ENCODE measurements at places on chromosomes 1 and 21.

DNA sequence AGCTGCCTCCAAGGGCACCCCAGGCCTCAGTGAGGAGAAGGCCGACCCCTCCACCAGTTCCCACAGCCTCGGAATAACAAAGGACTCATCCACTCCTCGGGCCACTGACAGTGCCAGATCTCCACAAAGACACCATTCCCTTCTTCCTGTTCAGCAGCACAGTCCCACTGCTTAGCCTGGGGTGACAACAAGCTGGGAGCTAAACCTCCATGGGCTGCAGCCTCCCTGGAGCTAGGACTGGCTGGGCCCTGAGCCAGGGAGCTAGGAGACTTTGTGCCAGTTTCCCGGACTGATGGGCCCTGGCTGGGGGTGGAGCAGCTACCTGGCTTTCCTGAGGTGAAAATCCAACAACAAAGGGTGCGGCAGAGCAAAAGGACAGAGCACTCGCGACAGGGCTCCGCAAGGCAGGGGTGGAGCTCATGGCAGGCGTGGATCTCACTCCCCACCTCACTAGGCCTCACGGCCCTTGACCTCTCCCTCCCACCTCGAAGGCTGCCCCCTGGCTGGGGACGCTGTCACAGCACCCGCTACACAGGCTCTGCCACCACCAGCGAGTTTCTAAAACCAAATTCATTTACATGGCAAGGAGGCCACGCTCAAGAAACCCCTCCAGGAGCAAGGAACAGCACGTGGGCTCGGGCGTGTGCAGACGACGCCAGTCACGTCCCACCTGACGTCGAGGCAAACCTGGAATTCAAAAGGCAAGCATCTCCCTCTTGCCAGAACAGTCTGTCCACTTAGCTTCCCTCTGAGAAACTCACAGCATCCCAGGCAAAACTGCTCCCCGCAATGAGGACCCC lies 13.8 kb downstream of the SLC35E2B start:
- DNase-seq, result peak; percentile 75

DNA sequence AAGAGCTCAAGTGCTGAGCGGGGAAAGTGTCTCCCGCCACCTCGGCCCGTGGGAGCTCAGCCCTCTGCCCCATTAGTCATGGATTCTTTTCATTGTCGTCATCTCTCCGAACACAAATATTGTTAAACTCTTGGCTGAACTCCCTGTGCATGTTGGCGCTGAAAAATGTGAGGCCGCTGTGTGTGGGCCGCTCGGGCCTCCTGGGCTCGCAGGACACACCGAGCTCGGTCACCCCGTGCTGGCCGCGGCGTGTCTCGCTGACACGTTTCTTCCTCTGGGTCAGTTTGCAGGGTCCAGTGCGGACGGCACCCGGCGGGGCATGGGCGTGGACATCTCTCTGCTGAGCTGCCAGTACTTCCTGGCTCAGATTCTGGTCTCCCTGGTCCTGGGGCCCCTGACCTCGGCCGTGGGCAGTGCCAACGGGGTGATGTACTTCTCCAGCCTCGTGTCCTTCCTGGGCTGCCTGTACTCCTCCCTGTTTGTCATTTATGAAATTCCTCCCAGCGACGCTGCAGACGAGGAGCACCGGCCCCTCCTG lies 25.6 kb downstream of the SLC45A1 start:
- no peak for DNase-seq

- DNase-seq, result peak; percentile 11
Observed at GRCh38 chr1:115280064-115280463, 58.0 kb downstream of the NGF start.

DNA sequence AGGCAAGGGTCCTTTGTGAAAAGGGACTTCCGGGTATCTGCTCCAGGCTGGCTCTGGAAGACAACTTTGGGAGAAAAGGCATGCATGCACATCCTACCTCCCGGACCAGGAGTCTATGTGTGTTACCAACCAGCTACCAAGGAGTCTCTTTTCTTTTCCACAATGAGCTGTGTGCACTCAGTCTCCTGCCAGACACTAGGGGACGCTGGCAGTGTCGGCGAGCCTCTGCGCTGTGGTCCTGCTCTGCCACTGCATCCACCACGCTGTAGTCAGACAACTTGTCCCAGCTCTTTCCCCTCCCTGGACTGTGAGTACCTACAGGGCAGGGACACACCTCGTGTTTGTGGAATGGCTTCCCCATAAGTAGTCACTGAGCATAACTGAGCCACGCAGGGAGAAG lies 5.1 kb upstream of the SSR2 start:
- peak; percentile 34 for DNase-seq

DNA sequence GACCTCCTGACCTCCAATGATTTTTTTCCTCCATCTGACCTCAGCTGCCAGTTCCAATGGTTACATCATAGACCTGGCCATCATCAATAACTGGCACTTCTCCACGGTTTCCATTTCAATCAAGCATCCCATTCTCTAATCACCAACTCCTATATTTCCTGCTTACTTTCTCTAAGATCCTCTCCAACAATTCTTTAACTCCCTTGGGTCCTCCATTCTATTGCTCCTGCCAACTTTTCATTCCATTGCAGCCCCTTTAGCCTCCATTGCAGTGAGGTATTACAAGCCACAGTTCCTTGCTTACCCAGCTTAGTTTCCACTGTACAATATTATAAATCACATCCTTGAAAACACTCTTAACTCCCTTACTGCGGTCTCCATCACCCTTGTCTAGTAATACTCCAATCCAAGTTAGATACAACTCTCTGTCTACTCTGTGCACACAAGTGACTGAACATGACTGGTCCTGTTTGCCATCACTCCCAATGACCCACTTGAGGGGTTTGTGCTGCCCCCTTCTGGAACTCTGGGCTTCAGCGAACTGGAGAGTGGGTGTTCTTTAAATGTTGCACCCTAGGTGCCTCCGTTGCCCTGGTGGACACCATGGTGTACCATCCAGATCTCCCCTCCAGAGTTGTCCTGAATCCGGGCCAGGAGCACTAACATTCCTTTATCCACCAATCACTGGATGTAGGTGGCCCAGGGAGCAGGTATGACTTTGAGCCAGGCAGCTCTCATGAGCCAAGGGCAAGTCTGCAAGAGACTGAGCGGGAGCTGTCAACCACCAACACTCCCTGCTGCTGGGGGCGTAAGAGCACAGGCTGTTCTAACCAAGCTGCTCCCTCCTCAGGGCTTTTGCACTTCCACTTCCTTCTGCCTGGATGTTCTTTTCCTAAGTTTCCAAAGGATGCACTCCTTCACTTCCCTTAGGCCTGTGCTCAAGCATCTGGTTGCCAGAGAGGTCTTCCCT lies 3.7 kb upstream of the FNDC7 start:
- DNase-seq, result peak; percentile 65

DNA sequence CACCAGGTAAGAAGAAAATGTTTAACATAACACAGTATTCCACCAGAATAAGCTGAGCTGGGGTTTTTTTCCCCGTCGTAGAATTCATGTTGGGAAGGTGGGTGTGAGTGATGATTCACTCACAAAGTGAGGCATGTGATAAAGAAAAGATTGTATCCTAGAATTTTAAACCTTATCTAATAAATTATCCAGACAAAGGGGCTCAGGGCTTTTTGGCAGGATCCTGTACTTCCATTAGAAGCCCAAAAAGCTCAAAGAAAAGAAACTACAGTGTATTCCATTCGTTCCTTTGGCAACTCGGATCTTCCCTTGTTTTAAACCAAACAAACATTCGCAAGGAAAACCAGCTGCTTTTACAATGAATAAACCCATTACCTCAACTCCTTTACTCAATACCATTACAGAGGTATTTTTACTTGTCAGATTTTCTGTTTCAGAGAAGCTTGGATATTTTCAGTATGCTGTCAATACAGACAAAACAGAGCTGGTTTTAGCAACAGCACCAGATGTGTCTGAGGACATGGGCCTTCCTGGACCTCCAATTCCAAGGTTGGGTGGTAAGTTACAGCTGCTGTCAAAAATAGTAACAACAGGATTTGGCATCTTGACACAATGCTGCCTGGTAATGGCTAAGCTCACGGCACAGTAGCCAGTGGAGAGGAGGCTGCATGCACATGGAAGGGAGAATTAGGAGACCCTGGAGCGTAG lies 159.9 kb upstream of the RUNX1 start:
- DNase-seq, result no peak

DNA sequence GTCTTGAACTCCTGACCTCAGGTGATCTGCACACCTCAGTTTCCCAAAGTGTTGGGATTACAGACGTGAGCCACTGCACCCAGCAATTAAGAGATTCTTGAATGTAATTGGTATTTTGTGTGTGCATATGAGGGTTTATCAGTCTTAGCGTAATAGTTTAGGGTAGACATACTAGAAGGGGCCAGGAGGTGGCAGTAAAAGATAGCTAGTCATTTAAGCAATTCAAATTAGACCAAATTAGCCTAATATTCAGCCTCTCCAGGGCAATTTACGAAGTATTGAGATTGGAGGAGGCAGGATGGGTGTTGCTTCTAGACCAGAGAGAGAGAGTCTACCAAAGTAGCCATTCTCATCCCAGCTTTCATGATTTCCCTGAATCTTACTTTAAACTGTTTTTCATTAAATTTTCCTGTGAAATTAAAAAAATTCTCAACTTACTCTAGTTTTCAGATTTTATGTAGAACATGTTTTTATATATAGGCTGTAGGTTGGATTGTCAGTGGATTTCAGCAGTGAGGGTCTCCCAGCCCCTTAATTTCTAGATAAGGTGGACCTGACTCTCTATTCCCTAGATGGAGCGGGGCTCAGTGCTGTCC lies 119.7 kb downstream of the HHAT start:
- DNase-seq, result peak; percentile 56

DNA sequence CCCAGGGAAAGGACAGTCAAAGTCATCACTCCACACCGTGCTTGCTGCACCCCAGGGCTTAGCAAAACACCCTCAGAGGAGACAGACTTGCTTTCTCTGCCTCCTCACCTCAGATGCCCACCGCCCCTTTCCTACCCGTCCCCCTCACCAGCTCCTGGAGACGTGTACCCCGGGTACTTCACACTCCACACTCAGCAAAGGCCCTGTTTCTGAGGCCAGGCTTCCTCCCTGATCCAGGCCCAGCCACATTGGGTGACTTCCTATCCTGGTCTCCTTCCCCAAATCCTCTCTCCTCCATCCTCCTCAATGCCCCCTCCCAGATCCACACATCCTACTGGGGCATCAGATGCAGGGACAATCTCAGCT lies 116.7 kb downstream of the DMRTB1 start:
- no peak for DNase-seq

DNA sequence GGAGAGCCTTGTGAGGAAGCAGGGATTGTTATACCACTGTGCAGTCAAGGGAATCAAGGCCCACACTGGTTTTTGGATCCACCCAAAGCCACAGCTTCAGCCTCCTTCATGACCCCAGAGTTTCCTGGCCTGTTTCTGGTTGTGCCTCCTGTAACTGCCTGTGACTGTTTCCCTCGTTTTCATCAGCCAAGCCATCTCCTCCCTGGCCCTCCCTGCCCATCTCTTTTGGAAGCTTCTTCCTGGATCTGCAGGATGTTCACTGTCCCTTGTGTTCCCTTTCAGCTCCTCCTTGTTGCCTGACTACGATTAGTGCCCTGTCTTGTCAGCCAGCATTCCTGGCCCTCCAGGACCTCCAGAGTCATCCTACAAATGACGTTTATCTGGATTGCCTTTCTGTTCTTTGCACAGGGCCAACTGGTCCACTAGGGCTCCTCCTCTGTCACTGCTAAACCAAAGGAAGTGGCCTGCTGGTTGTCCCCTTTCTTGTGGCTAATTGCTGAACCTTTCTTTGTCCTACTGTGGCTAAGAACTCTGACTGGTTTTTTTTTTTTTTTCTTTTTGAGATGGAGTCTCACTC lies 17.9 kb downstream of the SFT2D2 start:
- DNase-seq, result peak; percentile 26

- peak; percentile 95 for DNase-seq
Observed at GRCh38 chr1:1273512-1274298, at the start of gene UBE2J2. TSS of gene UBE2J2 (minus strand) at chr1:1273854. CDS start at chr1:1267992, 5,862 bp downstream.

GRCh38 chr1:41751804-41752513 lies 166.8 kb downstream of the HIVEP3 start:
- DNase-seq, result peak; percentile 45

- DNase-seq, result no peak
Observed at GRCh38 chr1:58981392-58981791, 197.5 kb upstream of the JUN start.

DNA sequence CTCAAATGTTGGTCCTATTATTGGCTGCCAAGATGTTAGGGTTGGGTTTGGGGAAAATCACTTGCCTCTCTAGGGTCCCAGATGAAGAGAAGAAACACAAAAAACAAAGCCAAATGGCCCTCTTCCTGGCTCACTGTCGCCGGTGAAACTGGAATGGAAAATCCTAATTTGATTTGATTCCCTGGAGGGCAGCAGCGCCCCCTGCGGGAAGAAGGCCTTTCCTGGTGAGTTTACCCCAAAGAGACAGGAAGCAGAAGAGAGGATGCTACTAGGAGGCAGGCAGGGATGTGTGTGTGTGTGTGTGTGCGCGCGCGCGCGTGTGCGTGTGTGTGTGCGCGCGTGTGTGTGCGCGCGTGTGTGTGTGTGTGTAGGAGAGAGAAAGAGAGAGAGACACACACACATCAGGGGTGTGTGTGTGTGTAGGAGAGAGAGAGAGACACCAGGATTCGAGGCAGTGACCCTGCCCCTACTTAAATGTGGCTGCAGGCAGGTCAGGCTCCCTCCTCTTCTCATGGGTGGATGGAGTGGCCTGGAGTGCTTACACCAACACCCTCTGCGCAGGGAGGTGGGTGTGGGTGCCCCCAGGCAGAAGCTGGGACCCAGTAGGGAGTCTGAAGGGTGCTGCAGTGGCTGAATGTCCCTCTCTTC lies 3.1 kb upstream of the SELENON start:
- DNase-seq, result peak; percentile 78

GRCh38 chr21:33136847-33137502 lies 67.0 kb downstream of the OLIG1 start:
- no peak for DNase-seq

DNA sequence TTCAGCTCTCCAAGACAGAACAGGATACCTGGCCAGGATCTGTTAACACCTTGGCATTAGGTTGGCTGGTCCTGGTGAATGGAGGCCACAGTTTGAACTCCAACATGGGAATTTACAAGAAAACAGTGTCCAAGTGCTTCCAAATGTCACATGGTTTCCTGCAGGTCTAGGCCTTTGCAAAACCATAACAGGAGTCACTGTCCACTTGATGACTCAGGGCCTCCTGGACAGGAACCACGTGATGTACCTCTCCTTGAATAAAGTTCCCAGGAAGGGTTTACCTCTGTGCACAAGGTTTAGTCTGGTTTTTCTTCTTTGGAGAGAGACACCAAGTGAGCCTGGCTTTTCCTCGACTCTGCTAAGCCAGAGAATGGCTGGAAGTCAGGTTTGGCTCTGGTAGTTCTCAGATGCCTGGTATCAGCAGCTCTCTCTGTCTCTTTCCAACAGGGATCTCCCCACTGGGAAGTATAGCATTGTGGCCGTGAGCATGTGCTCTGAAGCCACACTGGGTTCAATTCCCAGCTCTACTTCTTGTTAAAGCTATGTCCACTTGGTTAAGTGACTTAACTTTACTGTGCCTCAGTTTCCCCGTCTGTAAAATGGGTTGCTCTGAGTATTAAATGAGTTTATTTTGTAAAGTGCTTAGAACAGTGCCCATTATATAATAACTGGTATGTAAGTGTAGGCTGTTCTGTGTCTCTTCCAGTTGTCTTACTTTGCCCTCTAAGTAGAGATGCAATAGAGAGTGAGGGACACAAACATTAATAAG lies 27.3 kb upstream of the TMEM61 start:
- DNase-seq, result no peak
